ENCODE measurements at places on chromosomes 1 and 21.

GRCh38 chr1:109928591-109929111 is 18.0 kb downstream of the CSF1 start:
- DNase-seq, result peak; percentile 77

- DNase-seq, result peak; percentile 49
Observed at GRCh38 chr1:31422505-31423319, 9.7 kb downstream of the SERINC2 start.

DNA sequence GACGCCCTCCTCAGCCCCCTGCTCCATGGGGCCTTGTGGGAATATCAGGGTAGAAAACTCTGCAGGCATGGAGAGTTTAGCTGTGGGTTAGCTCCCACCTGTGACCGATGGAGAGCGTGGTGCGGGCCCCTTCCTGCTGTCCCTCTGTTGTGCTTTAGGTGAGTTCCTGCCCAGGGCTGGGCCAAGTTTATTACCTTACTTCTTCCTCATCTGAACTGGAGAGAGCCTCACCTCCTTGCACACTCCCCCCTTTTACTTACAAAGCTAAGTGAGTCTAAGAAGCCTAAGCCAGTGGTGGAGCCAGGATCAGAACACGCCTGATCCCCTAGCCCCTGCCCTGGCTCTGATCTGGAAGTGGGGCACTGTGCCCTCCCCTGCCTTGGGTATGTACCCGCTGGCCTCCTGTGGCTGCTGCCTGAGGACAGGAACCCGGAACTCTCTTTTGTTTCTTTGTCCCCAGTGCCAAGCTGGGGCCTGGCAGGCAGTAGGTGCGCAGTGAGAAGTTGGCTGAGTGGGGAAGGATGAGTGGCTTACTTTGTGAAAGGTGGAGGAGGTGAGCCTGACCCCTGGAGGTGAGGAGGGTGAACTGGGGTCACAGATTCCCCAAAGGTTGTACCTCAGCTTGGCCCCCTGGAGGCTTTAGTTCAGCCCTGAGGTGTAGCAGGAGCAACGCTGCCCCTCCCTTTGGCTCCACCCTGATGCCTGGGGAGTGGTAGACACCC is 32.9 kb downstream of the ARHGEF10L start:
- DNase-seq, result no peak

DNA sequence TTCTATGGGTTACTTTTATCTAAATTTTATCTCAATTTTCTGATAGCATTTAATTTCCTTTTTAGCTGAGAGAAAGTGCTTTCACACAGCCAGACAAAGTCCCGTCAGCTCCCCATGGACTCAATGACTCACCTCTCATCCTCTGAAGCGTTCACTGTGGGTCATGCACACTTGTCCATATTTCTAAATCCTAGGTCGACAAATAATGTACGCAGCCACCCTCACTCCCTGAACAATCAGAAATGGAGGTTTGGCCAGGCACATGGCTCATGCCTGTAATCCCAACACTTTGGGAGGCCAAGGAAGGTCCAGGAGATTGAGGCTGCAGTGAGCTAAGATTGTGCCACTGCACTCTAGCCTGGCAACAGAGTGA is 42.4 kb upstream of the COA6 start:
- DNase-seq, result no peak

GRCh38 chr1:173112129-173112528 is 61.4 kb upstream of the TNFSF18 start:
- DNase-seq, result no peak

GRCh38 chr21:44382536-44382935 is 29.1 kb downstream of the TRPM2 start:
- DNase-seq, result no peak

GRCh38 chr1:36512842-36513241 is 30.1 kb upstream of the CSF3R start:
- no peak for DNase-seq

GRCh38 chr1:152497273-152497672 is 13.3 kb upstream of the LCE5A start:
- DNase-seq, result no peak

DNA sequence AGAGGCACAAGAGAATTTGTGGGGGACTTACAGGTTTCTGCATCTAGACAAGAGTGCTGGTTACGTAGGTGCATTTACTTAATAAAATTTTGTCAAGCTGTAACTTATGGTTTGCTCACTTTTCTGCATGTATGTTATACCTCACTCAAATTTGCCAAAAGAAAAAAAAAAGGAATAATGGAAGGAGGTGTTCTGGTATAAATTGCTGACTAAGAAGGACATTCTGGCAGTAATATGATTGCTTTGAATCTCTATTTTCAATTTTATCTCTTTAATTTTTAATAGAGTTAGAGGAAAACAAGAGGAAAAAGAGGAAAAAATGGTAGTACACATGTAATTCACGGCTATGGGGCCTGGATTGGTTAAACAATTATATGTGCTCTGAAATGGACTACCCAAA is 119.5 kb downstream of the DUSP10 start:
- no peak for DNase-seq

- peak; percentile 90 for DNase-seq
Observed at GRCh38 chr21:43789276-43790009, at the start of gene RRP1. Gene RRP1, plus strand, starts transcription at chr21:43789577. Its CDS starts 53 bp downstream, at chr21:43789630.

- peak; percentile 68 for DNase-seq
Observed at GRCh38 chr1:209651138-209651587, 1.1 kb downstream of the LAMB3 start.

DNA sequence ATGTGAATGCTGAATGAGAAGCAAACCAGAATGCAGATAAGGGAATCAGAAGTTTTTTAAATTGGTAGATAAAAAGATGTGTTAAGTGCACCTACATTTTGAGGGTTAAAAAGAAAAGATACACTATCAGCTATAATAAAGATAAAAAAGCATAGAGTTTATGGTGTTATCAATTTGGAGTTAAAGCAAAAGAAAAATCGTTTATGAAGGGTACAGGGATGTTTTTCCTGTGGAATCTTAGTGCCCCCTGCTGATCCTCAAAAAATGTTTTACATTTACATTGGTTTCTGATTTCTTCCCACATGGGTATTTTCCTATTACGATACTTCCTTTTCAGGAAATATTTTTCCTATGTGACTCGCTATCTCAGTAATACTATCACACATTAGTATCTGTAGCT is 293.5 kb downstream of the MRPL39 start:
- no peak for DNase-seq

- DNase-seq, result no peak
Observed at GRCh38 chr1:230399321-230400006, 26.7 kb downstream of the PGBD5 start.

- DNase-seq, result no peak
Observed at GRCh38 chr1:179554427-179554826, 21.3 kb downstream of the NPHS2 start.

GRCh38 chr1:91672601-91673161 is 172.0 kb downstream of the CDC7 start:
- DNase-seq, result no peak

- no peak for DNase-seq
Observed at GRCh38 chr1:54052431-54052933, 522 bp downstream of the TMEM59 start.

- DNase-seq, result no peak
Observed at GRCh38 chr1:5189384-5189783, 535.0 kb downstream of the AJAP1 start.

- no peak for DNase-seq
Observed at GRCh38 chr1:3510136-3510955, 55.9 kb downstream of the ARHGEF16 start.

DNA sequence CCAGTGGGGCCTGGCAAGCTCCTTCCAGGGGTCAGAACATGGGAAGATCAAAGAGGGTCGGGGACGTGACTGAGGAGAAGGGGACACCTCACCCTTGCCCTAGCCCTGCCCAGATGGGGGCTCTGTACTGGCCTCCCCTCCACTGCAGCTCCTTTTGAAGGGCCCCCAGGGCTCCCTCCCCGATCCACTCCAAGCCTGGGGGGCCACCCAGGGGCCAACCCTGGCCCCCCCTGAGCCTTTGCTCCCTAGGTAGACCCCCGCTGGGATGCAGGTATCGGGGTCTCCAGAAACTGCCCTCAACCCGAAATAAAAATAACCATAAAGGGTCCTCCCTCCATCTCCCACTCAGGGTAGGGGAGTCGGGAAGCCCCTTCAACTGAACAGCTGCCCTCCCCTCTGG is 37.4 kb upstream of the FAM131C start:
- no peak for DNase-seq

DNA sequence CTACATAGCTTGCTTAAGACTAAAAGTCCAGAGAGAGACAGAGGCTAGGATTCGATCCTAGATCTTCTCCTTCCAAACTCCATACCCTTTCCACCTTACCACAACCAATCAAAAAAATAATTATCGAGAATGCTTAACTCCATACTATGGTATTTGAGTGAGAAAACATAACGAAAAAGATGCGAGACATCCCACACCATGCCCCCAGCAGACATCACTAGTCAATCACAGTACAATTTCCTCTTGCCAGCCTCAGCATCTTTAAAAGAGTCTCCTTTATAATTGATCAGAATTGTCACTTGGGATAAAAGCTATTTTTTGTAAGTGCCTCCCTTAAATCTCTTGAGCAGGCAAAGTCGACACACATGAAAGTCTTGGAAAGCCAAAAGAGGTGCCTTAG is 875 bp downstream of the NCF2 start:
- DNase-seq, result no peak

DNA sequence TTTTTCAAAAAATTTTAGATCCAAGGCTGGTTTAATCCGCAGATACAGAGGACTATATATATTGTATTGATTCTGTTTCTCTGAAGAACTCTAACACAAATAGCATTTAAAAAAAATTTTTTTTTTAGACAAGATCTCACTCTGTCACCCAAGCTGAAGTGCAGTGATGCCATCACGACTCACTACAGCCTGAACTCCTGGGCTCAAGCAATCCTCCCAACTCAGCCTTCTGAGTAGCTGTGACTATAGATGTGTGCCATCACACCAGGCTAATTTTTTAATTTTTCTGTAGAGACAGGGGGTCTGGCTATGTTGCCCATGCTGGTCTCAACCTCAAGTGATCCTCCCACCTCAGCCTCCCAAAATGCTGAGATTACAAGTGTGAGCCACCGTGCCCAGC is 3.0 kb downstream of the ANKRD45 start:
- no peak for DNase-seq

DNA sequence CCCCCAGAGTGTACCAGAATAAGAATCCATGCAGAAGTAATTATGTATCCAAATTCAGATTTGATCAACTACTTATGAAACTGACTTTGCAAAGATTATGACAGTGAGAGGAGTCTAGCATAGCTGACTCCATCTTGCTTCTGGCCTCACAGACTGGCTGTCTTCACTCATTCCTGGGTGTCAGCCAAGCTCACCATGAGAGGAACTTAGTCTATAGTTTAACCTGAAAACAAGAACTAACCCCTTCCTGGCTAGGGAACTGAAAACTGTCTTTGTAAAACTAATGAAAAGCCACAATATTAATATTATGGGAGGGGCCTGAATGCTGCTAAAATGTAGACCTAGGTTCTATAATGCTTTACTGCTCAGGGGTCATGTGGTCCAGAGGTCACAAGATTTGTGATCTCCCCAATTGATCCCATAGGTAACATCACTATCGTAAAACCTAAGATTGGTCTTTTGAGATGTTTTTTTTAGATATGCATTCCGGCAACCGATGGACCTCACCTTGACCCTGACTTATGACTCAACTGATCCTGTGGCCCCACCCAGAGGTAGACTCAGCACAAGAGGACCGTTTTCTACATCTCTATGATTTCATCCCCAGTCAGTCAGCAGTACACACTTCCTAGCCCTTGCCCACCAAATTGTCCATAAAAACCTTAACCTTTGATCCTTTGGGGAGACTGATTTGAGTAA is 55.2 kb downstream of the ATP1B1 start:
- no peak for DNase-seq

DNA sequence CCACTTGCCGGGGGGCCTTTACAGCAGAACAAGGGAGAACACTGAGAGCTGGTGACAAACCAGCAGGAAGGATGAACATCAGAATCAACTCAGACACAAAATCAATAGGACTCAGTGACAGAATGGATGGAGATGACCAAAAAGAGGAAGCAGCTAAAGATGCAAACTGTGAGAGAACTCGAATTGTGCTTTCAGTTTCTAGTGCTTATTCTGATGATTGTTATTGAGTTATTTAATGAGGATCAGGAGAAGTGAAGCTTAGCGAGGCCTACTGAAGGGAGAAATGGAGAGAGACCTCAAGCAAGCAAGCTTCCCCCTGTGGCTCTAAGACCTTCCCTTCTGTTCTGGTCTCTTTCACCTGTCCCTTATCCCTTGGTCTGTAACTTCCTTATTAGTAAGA is 30.3 kb upstream of the TMEM125 start:
- DNase-seq, result no peak

DNA sequence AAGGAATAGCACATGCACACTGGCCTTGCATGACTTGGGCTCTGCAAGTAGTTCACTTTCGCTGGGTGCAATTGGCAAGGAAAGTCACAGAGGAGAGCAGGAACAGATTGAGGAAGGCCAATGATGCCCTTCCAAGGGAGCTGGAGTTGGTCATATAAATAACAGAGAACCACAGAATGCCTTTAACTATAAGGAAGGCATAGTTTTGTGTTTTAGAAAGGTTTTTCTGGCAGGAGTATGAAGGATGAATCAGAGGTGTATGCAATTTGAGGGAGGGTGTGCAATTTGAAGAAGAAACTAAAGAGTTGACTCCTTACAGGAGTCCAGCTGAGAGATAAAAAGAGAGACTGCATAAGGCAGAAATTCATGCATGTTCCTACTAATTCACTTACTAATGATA is 112.1 kb downstream of the PHTF1 start:
- no peak for DNase-seq

- DNase-seq, result no peak
Observed at GRCh38 chr1:4265836-4266235, 365.8 kb upstream of the C1orf174 start.

- peak; percentile 36 for DNase-seq
Observed at GRCh38 chr1:218633238-218633988, 288.3 kb downstream of the TGFB2 start.

GRCh38 chr1:225026701-225027100 is 97.2 kb downstream of the DNAH14 start:
- DNase-seq, result no peak

DNA sequence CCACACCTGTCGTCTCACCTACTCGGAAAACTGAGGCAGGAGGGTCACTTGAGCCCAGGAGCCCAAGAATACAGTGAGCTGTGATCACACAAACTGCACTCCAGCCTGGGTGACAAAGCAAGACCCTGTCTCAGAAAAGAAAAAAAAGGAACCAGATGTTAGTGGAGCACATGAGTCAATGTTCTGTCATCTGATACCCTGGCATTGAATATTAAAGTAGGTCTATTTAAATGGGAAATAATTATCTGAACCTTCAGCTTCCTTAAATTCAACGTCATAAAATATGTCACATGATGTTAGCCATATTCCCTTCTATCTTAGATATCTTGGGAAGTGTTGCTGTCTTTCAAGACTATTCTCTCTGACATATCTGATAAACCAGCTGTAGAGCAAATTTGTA is 47.3 kb downstream of the NCAM2 start:
- DNase-seq, result no peak

GRCh38 chr1:116544588-116545358 is 26.1 kb downstream of the CD58 start:
- DNase-seq, result no peak

DNA sequence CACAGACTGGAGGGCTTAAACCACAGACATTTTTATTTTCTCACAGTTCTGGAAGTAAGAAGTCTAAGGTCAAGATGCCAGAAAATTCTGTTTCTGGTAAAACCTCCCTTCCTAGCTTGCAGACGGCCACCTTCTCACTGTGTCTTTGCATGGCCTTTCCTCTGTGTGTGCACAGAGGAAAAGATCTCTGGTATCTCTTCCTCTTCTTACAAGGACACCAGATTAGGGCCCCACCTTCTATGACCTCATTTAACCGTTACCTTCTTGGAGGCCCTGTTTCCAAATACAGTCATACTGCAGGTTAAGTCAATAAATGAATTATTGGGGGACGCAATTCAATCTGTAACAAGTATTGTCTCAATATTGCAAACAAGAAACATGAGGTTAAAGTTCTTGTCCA is 63.0 kb upstream of the PRDX6 start:
- no peak for DNase-seq

Data from left ventricle myocardium inferior (tissue), 1 donor.